ENCODE measurements at places on chromosomes 4 and X.

GRCh38 chrX:38151441-38151840 is 69.2 kb downstream of the SRPX start:
- no peak for DNase-seq

DNA sequence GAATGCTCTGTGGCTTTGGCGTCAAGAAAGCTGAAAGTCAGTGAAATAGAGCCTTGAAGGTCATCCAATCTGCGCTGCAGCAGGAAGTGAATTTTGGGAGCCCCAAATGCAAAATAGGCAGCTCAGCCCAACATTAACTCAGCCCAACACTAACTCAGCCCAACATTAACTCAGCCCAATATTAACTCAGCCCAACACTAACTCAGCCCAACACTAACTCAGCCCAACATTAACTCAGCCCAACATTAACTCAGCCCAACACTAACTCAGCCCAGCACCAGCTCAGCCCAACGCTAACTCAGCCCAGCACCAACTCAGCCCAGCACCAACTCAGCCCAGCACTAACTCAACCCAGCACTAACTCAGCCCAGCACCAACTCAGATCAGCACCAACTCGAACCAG is 71.5 kb downstream of the SORBS2 start:
- no peak for DNase-seq

- DNase-seq: no peak
Observed at GRCh38 chrX:131316260-131316659, 27.2 kb upstream of the IGSF1 start.

DNA sequence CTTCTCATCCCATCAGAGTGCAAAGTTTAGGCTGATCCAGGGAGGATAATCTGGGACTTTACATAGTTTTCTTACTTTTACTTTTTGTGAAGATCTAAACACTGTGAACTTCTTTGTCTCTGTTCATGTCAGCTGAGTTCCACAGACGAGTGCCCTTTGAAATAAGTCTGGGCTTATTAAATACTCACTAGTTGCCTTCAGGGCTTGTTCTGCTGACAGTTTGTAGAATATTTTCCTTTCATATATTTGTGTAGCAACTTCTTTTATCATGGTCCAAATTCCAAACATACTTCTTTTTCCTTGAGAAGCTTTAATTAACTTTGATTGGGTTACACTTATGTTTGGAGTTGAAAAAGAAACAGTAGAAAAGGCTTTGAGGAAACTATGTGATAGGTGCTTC is 109.6 kb downstream of the SH2D1A start:
- no peak for DNase-seq

- DNase-seq: no peak
Observed at GRCh38 chr4:140092094-140092851, 61.7 kb downstream of the MAML3 start.

DNA sequence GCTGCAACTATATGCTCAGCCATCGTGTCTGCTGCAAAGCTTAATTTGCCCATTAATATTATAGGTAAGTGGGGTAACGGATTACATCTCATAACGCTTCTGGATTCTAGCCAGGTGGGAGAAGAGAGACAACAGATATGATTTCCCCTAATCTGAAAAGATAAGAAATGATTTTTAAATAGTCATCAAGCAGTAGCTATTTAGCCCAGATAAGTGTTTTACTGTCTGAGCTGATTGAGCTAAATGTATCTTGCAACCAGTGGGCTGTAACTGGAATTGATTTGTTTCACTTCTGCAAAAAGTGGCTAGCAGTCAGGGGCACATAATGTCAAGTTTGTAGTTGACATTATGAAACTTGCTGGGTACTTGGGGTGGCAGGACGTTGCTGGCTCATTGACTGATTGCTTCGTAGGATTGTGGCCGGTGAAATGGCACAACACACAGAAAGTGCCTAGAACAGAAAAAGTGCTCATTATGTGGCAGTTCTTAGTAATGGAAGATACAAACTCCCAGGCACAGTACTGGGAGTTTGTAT is 18.5 kb downstream of the LAP3 start:
- no peak for DNase-seq

DNA sequence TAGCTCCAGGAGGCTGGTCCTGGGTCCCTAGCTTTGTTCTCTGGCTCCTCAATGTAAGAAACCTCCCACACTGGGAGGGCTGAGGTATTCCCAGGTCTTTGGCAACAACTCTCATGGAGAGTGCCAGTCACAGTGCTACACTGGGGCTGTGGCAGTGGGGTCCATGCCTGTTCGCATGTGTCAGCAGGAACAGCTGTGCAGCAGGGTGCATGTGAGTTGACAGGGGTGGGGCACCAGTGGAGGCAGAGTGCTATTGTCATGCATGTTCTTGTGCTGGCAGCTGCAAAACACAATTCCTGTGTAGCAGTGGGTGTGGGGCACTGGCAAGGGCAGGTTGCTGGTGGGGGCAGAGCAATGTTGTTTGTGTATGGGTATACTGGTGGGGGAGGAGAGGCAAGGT is 246.0 kb downstream of the CXXC4 start:
- no peak for DNase-seq

GRCh38 chrX:133849676-133850075 is 135.7 kb downstream of the GPC3 start:
- DNase-seq: no peak

GRCh38 chrX:125765347-125765746 is 400.7 kb downstream of the DCAF12L2 start:
- DNase-seq: no peak

DNA sequence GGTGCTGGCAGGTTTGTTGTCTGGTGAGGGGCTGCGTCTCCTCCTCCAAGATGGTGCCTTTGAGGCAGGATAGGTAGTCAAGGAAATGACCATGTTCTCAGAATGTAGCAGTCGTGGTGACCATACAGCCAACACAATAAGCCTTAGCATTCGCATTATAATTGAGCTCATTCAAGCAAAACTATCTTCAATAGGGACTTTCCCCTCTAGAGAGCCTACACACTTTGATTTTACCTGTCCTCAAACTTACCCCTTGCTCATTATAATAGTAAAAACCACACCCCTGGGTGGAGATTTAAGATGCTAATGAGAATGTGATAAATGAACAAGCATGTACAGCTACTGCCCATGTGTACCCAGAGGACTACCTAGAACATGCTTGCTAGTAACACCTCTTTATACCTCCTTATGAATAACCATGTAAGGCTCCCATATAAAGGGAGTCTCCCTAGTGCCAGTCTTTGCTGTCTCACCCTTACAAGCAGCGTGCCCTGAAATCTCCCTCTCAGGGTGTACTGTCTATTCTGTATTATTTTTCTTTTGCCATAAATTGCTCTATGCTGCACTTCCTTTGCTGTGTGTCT is 48.2 kb downstream of the FGFBP1 start:
- DNase-seq: no peak

DNA sequence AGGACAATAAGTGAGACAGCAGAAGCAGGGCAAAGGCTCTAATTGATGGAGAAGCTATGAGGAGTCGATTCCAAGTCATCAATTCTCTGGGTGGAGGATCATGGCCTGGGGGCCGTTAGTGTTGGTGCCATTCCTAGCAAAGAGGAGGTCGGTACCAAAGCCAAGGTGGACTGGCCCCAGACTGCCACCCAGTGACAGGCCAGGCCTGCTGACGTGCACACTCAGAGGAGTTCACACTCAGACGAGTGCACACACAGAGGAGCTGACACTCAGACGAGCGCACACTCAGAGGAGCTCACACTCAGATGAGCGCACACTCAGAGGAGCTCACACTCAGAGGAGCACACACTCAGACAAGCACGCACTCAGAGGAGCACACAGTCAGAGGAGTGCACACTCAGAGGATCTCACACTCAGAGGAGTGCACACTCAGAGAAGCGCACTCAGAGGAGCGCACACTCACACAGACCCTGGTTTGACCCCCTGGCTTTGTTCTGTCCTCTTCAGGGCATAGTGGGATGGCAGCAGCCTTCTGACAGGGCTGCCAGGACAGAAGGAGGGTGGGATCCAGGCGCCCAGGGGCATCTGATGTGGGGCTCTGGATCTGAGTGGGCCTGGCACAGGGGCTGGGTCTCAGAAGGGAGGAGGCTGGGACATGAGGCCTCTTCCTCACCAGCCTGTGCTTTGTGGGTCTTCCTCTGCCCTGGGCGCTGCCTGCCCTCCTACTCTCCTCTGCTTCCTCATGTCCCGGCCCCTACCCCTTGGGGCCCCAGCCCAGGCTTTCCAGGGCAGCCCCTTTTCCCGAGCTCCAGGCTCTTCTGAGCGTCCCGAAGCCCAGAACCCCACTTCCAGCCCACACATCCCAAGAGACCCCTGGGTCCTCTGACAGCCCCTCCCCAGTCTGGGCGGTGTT is 41.7 kb upstream of the NKX1-1 start:
- no peak for DNase-seq

DNA sequence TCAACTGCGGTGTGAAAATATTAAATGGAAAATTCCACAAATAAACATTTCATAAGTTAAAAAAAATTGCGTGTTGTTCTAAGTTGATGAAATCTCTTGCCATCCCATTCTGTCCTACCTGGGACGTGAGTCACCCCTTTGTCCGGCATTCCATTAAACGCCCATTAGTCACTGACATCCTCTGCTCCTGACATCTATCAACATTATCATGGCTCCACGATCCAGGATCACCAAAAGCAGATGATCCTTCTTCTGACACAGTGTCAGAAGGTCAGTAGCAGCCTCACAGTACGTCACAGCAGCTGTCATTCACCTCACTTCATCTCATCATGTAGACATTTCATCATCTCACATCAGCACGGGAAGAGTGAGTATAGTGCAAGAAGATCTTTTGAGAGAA is 125.7 kb downstream of the ZNF827 start:
- no peak for DNase-seq

DNA sequence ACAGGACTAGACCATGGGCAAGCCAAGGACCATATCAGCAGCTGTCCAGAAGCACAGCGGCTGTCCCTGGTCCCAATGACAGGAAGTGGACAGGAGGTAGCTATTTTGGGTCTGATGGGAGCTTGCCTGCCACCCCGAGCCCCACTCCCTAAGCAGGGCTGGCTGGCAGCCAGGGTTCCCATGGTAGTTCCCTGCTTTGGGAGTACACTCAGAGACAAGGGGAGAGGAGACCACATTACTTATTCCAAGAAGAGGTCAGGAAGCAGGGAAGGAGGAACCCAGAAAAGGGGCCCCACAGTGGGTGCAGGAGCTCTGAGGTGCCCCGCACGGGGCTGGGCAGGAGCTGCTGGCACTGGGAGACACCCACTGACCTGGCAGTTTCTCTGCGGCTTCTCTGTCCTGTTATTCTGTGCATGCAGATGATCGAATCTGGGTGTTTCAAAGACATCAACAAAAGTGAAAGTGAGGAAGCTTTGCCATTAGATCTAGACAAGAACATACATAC is 36.3 kb downstream of the HTT-AS start:
- DNase-seq: no peak

GRCh38 chr4:169661761-169662160 is 41.4 kb downstream of the CLCN3 start:
- no peak for DNase-seq

GRCh38 chr4:25786497-25787065 is 76.2 kb downstream of the SEL1L3 start:
- DNase-seq: no peak

DNA sequence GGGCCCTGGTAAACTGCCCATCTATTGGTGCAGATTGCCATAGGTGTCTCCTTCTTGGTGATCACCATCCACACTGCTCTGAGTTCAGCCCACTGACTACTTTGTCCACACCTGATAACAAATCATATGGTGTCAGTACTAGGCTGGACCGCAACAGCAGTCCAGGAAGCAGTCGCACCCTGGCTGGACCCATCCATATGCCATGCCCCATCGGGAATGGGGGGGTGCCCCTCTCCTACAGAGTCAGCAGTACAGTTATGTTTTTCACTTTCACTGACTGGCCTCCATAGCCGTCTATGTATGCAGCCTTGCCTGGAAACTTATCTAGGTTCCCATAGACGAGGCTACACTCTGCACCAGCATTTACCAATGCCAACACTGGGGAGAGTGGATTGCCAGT is 226.1 kb downstream of the ADGRL3 start:
- no peak for DNase-seq

DNA sequence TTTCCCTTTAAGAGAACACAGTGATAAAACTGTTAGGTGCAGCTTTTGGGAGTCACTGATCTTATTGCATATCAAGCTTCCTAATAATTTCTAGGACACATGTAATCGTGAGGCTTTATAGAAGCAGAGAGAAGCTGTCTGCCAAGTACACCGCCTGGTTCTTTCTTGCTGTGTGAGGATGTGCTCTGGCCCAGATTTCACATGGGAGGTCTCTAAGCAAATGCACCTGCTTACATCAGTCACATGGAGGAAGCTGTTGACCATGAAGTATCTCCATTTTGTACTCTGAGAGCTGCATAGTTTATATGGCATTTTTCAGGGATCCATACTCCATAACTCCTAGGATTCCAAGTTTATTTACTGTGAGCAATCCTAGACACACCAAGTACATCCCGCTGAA is 37.1 kb downstream of the RGS12 start:
- DNase-seq: no peak

DNA sequence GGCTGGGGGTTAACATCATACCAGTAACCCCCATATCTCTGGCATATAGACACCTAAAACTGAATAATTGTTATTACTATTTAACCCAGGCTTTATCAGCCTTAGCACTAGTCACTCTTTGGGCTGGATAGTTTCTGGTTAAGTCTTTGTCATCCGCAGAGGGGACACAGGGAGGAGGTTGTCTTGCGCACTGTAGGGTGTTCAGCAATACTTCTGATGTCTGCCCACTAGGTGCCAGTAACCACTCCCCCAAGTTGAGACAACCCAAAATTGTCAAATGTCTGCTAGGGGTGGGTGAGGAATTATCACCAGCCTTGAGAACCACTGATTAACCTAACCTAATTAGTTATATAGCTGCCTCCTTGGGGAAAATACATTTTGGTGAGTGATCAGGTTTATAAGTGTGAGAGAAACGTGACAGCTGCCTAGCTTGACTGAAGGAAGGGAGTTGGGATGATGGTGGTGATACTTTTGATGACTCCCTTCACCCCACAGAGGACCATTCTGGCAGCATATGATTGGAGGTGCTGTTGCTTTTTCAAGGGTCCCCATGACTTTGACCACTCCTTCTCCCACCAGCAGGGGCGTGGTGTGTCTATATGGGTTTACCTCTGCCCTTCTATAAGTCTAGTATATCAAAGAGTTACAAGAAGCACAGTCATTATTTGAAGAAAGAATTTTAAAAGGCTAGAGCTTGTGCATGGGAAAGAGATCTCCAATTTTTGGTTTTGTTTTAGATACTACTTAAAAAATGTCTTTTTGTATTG is 140.9 kb downstream of the STIM2 start:
- DNase-seq: no peak

DNA sequence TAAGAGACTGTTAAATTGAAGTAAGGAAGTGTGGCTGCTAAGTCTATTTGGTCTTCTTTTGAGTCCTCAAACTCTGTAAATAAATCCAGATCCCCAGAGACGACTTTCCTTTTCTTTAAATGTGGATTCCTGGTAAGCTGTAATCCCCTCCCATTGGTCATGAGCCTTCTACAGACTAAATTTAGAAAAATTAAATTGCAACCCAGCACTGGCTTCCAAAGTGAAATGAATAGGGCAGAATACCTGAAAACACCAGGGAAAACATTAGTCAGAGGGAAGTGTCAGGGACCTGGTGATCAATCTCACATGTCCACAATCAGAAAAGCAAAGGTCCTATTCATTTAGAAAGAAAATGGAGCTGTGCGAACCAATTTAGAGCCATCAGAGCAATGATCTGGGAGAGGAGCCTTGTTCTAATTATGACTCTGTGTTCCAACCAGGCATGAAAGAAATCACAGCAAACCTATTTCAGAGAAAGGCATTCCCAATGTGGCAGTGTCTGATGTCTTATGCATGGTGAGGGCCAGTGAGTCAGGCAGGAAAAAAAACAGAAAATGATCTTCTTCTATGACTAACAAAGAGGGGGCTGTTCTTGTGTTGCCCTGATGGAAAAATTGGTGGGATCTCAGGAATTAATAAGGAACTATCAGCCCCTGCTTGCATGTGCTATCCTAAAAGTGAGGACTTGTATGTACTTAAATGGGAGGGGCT is 19.8 kb upstream of the CCDC149 start:
- no peak for DNase-seq

All from glomerular endothelial cell (primary cell).